ENCODE measurements at places on chromosomes 2 and 18.

DNA sequence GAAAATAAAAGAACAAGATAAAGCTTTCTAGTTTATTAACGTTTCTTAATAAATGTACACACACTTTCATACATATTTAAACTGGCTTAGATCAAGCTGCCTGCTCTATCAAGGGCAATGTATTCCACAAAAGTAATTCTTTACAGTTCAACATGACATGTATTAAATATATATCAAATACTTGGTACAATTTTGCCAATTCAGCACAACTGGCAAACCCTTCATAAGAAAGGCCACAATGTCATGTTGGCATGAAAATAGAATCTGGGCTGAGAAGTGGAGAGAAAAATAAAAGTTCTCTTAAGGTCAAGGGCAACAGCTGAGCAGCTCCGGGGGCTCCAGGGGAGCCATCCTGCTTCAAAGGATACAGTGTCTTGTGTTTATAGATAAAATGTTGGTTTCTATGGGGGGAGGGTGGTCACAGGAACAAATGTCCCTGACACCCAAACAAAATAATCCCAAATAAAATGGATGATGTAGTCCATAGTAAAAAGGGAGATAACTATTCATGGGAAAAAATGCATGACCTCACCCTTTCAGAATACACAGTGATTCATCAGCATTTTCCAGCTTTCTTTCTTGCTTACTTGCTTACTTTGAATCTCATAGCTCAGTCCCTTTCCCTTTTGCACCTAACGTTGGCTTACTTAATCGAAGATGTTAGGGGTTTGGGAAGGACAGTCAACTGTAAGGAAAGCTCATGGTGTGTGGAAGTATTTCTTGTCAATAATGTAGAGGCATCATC lies 494.9 kb downstream of the NYAP2 start:
- peak; percentile 59 for DNase-seq

- DNase-seq, result no peak
These were observed 54.1 kb upstream of the MYCN start for GRCh38 chr2:15886231-15886630.

GRCh38 chr2:28997847-28998735 lies 17.0 kb downstream of the TOGARAM2 start:
- no peak for DNase-seq

DNA sequence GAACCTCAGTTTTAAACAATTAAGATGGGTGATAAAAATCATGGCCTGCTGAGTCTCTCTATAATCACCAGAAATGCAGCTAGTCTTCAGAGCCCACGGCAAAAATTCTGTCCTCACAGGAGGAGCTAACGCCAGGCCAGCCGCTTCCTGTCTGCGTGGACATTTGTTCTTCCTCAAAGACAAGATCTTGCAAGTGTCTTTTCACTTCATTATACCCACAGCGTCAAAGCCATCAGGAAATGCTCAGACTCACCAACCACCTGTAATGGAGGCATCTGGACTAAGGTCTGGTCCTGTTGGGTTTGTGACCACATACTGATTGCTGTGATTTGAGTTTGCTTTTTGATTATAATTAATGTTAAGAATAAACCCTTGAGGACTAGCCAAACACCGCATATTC lies 473.8 kb upstream of the MC4R start:
- peak; percentile 23 for DNase-seq

GRCh38 chr18:34909637-34910364 lies 131.4 kb upstream of the MAPRE2 start:
- DNase-seq, result no peak

DNA sequence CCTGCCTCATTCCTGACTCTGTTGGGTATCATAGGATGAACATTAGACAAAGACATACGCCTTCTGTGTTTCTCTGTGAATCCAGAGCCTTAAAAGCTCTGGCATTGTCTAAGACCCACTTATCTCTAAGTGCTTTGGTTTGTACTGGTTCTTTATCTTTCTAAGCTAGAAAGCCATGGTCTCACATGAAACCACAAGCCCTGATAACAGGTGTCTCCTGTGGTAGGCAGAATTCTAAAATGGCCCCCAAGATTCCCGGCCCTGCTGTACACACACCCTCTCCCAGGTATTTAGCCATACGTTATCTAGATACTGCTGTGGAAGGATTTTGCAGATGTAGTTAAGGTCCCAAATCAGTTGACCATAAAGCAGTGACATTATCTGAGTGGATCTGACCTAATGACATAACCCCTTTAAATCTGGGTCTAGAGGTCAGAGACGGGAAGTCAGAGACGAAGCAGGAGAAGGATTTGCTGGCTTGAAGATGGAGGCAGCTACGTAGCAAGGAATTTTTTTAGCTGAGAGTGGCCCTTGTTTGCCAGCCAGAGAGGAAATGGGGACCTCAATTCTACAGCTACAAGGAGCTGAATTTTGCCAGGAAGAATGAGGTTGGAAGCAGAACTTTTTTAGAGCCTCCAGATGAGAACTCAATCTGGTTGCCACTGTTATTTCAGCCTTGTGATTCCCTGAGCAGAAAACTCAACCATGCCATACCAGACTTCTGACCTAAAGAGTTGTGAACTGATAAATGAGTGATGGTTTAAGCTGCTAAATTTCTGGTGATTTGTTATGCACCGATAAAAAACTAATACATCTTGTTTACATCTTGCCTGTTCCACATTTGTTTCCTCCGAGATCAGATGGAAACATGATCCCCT lies 186.7 kb downstream of the CAMKMT start:
- peak; percentile 65 for DNase-seq

DNA sequence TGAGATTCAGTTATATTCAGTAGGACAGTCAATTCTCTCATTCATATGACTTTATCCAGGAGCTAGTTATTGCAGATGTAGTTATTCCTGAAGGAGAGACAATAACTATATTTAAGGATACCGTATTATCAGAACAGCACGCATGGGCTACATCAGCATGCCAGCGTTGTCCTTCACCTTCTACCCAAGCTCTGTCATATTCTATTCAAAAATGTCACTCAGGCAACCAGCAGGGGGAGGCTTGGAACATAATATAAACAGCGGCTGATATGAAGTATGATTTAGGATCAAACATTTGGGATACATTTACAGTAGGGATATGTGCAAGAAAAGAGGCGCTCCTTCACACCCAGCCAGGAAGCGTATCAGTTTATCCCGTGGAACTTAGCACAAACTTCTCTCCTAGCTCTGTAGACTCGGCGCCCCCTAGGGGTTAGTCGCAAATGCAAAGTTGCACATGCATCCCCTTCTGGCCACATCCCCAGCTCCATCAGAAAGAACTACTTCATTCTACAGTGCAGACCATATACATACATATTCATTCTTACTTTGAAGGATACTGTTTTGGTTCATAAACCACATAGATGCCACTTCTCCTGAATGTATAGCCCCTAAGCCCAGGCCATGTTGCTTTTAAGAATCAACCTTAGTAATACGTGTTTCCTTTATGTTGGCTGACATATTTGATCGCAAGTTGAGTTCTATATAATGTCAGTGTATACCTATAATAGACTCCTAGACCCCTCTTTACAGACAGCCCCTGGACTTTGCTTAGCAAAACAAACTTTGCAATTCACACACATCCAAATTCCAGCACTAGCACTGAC lies 759.4 kb downstream of the ADCYAP1 start:
- DNase-seq, result peak; percentile 77

GRCh38 chr2:16933355-16933754 lies 267.7 kb upstream of the CYRIA start:
- DNase-seq, result no peak

GRCh38 chr18:2310886-2311285 lies 260.4 kb downstream of the METTL4 start:
- no peak for DNase-seq

- DNase-seq, result peak; percentile 15
These were observed 192.9 kb downstream of the NOL4 start for GRCh38 chr18:34031810-34032209.

GRCh38 chr2:144615866-144616565 lies 96.1 kb upstream of the ZEB2 start:
- DNase-seq, result no peak

- no peak for DNase-seq
These were observed 237.3 kb upstream of the THUMPD2 start for GRCh38 chr2:40016151-40016885.

- DNase-seq, result no peak
These were observed 31.5 kb upstream of the LGALSL start for GRCh38 chr2:64422466-64422865.

GRCh38 chr2:216942016-216942415 lies 82.2 kb upstream of the TNP1 start:
- no peak for DNase-seq

DNA sequence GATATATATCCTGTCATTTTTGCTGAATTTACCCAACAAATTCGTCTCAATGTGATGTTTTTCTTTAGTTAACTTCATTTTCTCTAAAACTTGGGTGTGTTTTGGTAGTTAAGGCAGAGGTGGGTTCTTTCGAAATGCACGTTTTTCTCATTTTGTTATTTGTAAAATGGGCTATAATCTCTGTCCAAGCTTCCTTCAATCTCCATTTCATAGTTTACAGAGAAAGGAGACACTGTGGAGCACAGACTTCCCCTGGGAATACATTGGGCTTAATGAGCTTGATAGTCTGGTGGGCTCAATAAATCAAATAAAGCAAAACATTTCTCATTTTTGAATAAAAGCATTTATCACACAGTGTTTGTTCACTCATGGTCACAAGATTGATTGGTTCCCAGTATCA lies 145.1 kb downstream of the AGPS start:
- no peak for DNase-seq

DNA sequence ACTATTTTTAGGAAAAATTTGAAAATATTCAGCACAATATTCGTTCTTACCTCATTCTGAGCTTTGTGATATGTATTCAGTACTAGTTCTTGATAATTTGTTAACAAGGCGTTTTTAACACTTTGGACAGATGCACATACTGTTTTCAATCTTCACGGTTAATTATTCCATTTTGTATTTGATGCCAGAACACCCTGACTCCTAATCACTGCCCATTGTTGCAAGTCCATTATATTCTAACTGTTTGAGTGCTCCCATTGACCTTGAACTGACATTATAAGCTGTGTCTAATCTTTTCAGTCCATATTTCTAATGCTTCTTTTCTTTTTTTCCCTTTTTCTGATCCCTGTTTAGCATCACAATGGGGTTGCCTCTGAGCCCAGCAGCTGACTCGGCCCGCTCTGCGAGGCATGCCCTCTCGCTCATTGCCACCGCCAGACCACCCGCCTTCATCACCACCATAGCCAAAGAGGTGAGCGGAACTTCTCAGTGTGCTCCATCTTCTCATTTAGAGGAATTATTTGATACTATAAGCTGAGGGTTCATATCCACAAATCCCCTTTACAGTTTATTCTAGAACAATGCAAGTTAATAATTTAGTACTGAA lies 211.3 kb upstream of the BOD1L2 start:
- no peak for DNase-seq

GRCh38 chr2:37590119-37590571 lies 81.3 kb downstream of the CDC42EP3 start:
- DNase-seq, result no peak

- no peak for DNase-seq
These were observed 49.4 kb downstream of the IMPA2 start for GRCh38 chr18:12030670-12031069.
